SJCRH30 (cell line): ENCODE measurements at places on chromosomes 13 and 19.

GRCh38 chr19:16106121-16106520, 5.6 kb upstream of the RAB8A start:
- DNase-seq: peak; percentile 39

DNA sequence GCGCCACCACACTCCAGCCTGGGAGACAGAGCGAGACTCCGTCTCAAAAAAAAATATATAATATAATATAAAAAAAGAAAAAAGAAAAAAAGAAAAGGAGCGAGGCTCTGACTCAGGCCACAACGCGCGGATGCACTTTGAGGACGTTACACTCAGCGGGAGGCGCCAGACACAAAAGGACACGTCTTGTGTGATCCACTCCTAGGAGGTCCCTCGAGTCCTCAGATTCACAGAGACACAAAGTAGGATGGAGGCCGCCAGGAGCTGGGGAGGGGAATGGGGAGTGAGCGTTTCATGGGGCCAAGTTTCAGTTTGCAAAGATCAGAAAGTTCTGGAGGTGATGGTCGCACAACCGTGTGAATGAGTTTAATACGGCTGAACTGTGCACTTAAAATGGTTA, 8.5 kb upstream of the ABHD17A start:
- no peak for DNase-seq

DNA sequence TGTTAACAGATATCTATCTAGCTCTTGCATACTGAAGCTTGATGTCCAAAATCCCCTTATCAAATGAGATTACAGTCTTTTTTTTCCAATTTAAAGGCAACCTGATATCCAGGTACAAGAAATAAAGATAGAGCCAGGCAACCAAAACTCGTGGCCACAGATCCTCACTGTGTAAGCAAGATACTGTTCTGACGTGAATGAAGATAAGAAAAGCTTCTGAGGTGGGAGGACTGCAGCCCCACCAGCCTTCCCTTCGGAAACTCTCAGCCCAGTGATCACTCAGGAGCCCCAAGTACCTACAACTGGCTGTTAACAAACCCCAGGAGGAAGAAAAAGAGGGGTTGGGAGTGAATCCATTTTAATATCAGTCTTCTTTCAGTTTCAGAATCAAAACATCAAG, 191.6 kb downstream of the EFNB2 start:
- DNase-seq: no peak

DNA sequence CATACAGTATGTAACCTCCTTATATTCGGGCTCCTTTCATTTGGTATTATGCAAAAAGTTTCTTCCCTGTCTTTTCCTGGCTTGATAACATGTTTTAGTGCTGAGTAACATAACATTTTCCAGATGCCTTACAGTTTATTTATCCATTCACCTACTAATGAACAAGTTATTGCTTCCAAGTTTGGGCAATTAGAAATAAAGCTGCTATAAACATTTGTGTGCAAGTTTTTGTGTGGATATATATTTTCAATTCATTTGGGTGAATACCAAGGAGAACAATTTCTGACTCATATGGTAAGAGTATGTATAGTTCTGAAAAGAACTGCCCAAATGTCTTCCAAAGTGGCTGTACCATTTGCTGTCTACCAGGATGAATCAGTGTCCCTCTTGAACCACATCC, 360.9 kb downstream of the PCDH17 start:
- no peak for DNase-seq

DNA sequence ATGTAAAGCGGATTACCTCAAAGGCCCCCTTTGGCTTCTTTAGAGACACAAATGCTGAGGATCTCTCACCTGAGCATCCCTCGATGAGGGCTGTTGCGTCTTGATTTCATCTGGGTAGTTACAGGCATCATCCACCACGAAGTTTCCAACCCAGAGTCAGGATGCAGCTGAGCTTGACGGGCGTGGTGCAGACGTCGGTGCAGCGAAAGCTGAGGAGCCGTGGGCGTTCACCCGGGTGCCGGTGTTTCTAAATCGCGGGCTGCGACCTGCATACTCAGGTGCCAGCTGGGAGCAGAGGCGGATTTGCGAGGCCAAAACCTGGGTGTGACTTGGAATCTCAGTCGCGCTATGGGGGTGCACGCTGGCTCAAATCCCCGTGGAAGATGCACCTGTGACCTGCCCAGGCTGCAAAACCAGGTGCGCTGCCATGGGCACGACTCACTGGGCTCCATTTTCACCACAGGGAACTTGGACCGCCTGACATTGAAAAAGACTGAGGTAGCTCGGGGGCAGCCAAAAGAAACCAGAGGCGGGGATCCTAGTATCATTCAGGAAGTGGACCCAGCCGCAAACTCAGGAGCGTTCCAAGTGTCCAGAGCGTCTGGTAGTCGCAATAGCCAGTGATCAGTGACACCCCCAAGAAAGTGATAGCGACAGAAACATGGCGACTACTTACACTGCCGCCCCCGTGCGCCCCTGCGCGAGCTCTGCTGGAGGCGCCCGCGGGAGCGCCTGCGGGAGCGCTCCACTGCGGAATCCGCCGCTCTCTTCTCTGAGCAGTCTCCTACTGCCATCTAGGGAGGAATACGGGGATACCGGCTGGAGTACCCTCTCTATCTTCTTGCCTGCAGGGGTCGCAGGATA, 36.4 kb upstream of the IGFL4 start:
- peak; percentile 89 for DNase-seq

DNA sequence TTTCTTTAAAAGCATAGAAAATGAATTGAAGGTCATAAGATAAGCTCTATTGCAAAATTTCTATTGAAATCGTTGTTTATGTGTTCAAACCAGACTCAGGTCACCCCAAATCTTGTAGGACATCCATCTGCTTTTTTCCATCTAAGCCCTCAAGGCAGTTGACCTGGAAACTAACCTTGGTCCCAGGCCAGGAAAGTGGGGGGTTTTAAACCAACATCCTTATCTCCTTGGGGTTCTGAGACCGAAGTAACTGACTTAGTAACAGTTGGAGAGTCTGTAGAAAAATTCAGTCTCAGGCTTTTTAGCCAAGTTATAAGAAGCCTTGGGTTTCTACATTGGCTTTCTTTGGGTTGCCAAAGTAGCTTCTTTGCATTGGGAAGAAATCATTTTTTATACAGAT, 23.4 kb downstream of the ZNF507 start:
- no peak for DNase-seq

DNA sequence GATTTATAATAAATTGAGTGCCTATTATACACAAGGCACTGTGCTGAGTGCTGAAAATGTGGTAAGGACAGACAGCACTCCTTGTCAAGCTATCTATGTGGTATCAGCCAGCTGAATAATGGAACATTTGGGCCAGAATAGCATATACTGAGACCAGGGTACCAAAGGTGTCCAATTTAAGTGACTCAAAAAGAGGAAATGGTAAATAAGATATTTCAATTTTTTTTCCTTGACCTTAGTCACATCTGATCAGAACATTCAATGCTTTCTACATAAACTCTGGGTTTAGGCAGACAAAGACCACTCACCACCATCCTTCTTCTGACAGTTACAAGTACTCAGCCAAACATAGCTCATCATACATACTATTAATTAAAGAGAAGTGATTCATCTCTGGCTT, 43.2 kb downstream of the RCBTB2 start:
- no peak for DNase-seq

DNA sequence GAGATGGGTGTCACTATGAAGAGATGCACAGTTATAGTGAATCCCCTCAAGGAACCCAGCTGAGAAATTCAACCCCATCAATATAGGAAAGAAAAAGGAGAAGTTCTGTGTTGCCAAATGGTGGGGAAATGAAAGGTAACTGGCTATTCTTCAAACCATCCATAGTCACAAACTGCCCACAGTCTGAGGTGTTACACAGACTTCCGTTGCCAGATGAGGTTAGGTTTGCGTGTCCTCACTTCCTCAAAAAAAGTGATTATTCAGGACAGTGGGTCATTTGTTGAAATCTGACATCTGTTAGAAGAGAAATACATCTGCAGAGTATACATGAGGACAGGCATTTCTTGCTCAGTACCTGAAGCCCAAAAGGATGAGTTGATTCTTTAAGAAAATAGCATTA, 9.0 kb downstream of the SIGLEC5 start:
- no peak for DNase-seq

DNA sequence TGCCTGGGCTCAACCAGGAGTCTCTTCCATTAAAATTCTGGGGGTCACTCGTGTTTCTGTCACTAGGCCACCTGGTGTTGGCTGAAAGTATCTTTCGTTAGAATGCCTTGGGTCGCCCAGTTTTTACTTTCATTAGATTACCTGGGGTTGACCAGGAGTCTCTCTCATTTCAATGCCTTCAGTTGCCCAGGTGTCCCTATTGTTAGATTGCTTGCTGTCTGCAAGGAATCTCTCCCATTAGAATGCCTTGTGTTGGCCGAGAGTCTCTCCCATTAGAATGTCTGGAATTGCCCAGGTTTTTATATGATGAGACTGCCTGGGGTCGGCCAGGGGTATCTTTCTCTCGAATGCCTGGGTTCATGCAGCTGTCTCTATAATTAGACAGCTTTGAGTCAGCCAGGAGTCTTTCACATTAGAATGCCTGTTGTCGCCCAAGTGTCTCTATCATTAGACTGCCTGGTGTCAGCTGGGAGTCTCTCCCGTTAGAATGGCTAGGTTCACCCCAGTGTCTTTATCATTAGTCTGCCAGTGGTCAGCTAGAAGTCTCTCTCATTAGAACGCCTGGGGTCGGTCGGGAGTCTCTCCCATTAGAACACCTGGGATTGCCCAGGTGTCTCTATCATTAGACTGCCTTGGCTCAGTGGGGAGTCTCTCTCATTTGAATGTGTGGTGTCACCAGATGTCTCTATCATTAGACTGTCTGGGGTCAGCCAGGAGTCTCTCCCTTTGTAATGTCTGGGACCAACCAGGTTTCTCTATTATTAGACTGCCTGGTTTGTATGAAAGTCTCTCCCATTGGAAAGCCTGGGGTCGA, 1446.8 kb downstream of the UQCRFS1 start:
- no peak for DNase-seq

DNA sequence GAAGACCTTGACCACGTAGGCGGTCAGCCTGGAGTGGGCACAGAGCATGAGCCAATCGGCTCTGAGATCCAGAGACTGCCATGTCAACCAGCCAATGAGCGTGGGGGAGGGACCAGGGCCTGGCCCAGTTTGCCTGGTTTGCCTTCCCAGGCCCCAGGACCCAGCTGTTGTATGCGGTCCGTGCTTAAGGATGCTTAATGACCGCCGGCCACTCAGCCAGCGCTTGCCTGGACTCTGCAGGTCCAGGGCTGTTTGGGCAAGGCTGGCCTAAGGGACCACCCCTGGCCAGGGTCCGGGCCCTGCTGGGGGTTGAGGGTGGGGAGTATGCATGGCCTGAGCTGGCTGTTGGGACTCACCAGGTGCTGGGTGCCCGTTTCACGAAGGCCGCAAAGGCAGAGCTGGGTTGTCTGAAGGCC, 23.1 kb upstream of the TNFSF14 start:
- DNase-seq: no peak

DNA sequence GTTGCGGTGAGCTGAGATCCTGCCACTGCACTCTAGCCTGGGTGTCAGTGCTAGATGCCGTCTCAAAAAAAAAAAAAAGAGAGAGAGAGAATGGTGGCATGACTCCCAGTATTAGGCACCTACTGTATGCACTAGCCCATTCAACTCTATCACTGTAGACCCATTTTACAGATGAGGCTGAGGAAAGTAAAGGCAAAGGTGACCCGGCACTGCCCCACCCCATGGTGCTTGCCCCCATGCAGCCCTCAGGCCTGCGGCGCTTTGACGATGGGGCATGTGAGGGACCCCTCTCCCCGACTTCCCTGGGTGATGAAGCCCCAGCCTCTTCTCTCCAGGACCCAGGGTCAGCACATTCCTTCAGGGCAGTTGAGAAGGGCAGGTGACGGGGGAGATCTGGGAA, 7.3 kb downstream of the NPAS1 start:
- DNase-seq: no peak
